CD8-positive, alpha-beta memory T cell (primary cell): ENCODE measurements at places on chromosomes 1 and 21. TPM values are rescaled to one million over a fixed set of nuclear protein-coding genes. Genes with fewer than 3 reads are reported as not detected.

SPRR1B gene
- not detected for polyA plus RNA-seq

SEC16B gene
- not detected for polyA plus RNA-seq

DNA sequence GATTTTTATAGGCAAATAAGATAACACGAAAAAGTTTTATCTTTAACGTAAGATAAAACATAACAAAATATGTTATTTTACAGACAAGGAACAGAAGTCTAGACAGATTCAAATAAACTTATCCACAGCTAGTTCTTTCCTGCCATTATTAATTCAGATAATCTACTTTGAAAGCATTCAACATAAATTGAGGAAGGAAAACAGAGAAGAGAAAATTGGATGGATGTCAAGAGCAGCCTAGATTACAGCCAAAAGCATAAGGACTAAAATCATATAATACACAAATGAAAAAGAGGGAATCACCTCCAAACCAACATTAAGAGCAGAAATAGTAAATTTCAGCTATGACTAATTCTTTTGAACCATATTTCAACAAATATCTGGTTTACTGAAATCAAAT is 15.5 kb downstream of the TRIM33 start:
- no peak for DNase-seq

GRCh38 chr1:175197531-175197930 is 5.0 kb upstream of the KIAA0040 start:
- DNase-seq: no peak

GRCh38 chr1:13790290-13791030 is 90.5 kb downstream of the PRDM2 start:
- DNase-seq: no peak
